Eye (tissue), 1 donor: ENCODE measurements at places on chromosomes 11 and 22.

DNA sequence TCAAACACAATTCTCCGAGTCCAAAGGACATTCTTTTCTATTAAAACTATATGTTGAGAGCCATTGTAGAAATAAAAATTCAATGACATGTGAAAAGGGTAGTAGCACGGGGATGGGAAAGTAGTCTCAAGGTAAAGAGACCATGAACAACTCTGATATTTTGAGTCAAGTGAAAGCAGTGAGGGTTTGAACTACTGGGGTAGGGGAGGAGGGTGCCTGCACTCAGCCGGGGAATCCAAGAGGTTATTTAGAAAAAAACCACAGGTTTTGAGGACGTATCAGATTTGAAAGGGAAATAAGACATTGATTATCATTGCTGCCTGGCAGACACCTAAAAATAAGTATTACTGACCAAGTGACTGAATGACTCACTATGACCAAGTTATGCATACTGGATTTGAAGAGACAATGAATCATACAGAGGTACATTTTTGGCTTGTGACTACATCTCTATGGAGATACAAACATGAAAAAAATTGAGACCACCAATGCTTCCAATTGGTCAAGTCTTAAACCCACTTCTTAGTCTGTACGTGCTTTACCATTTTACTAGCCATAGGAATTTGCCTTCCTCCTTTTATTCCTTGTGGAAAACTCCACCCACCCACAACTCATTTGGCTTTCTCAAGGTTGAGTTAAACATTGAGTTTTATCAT lies 2.2 kb upstream of the OR52H1 start:
- no peak for DNase-seq

- DNase-seq = no peak
Measured at GRCh38 chr11:8719721-8720120, 37.1 kb downstream of the RPL27A start.

GRCh38 chr22:43129426-43130425 lies 13.5 kb downstream of the MCAT start:
- no peak for DNase-seq

- no peak for DNase-seq
Measured at GRCh38 chr11:110509472-110509871, 79.7 kb downstream of the FDX1 start.

DNA sequence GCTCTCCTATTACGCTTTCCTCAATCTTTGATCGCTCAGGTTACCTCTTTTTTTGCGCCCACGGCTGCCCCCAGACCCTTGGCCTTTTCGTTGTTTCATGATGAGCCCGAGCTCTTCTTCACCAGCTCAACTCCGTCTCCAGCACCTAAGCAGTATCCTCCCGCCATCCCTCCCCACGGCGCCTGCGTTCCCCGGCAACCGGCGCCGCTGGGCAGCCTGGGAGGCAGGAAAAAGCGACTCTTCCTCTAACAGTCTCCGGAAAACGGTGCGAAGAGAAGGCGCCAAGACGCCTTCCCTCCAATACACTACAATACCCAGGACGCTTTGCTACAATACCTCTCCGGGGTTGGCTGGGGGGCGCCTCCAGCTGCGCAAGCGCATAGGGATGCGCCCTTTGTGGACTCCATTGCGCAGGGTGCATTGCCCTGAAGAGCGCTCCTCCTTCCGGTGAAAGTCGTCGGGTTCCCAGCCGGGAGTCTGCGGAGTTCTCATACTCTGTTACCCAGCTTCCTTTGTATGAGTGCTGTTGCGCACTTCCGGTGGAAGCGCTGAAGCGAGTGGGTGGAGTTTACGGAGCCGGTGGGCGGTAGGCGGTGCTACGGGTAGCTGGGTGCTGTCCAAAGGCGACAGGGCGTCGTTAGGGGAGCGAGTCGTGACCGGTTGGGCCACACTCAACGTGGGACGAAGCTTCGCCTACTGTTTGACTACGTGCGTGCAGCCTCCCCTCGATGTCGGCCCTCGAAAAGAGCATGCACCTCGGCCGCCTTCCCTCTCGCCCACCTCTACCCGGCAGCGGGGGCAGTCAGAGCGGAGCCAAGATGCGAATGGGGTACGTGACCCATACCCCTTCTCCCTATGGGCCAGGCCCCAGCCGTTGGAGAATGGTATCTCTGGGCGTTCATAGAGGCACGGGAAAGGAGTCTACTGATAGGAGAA lies at the start of the genes C2CD3 and PPME1:
Gene C2CD3, minus strand, starts transcription at position 309 of the 936 bp plus-strand sequence. Its CDS starts 210 bp downstream, at position 99.
Gene PPME1, plus strand, starts transcription at position 596 of the 936 bp plus-strand sequence. Its CDS starts 133 bp downstream, at position 729.
- DNase-seq = peak; percentile 100

- DNase-seq = no peak
Measured at GRCh38 chr22:17919276-17920144, 104.9 kb downstream of the MICAL3 start.

- DNase-seq = no peak
Measured at GRCh38 chr11:59261150-59261549, 48.4 kb upstream of the MPEG1 start.

DNA sequence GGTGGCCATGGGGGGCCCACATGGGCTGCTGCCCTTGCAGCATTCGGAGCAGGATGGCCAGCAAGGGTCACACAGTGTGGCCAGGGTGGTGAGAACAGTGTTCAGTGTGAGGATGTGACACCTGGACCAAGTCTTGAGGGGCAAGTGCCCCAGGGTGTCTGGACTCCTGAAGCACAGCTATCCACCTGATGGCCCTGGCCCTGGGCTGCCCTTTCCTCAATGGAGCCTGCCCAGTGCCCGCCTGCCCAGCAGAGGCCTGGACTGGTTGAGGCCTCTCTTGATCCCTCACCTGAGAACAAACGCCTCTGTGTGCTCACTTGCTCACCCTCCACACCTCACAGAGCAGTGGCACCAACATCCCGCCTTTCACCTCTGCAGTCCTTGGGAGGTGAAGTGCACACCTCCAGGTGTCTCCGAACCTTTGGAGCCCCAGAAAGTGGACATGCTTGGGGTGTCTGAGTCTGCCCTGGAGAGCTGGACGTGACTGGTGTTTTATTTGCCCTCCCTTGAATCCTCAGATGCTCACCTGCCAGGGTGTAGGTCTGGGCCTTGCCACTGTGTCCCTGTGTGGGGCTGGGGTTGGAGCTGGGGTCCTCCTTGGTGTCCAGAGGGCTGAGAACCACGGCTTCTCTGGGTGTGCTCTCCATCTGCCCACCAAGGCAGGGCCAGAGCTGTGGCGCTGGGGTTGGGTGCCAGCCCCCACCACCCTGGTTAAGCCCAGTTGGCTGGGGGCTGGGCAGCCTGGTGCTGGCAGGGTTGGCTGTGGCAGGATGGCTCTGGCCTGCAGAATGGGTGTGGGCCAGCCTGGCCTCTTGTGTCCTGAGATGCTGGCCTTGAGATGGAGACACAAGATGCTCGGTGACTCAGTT lies 3.8 kb upstream of the MUC2 start:
- DNase-seq = no peak

DNA sequence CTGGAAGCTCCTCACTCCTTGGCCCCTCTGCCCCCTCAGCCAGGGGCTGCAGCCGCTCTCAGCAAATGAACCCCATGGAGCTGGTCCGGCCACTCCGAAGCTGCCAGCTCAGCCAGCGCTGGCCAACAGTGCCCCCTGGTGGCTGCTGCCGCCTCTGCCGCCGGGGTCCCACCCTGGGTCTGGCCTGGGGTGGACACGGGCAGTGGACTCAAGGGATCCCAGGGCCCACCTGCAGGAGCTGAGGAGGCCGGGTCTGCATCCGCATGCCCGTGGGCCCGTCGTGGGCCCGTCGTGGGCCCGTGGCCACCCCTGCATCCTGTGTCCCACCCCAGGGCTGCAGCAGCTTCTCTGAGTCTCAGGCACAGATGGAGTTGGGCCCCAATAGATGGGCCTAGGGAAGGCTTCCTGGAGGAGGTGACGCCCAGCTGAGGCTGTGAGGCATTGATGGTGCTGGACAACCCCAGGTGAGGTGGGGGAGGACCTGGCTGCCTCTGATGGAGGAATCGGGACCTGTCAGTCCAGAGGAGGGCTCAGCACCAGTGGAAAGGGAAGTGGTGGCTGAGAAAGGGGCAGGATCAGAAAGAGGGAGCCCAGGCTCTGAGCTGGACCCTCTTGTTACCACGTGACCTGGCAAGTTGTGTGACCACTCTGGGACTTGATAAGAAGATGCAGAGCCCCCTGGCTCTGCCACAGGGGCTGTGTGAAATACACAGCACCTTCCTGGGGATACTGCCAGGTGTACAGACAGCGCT lies 522.3 kb downstream of the BRD1 start:
- peak; percentile 88 for DNase-seq

DNA sequence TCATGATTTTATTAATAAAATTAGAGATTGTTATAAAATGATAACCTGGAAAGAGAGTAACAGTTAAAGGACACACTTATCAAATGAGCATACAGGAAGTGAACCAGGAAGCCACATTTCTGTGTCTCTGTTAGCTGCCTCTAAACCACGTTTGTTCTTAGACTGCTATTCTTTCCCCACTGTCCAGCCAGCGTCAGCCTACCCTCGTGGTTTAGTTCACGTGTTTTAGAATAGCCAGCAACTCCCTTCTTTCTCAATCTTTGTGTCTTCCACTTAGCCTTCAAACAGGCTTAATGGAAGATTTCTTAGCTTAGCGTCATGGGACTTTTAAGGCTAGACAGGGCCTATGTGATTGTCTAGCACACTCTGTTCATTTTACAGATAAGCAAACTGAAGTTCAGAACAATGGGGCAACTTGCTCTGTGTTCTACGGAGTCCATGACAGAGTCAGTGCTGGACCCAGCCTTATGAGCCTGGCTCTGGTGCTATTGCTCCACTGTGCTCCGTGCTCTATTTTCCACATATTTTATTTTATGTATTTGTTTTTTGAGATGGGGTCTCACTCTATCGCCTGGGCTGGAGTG lies 27.2 kb downstream of the GRAMD1B start:
- no peak for DNase-seq

DNA sequence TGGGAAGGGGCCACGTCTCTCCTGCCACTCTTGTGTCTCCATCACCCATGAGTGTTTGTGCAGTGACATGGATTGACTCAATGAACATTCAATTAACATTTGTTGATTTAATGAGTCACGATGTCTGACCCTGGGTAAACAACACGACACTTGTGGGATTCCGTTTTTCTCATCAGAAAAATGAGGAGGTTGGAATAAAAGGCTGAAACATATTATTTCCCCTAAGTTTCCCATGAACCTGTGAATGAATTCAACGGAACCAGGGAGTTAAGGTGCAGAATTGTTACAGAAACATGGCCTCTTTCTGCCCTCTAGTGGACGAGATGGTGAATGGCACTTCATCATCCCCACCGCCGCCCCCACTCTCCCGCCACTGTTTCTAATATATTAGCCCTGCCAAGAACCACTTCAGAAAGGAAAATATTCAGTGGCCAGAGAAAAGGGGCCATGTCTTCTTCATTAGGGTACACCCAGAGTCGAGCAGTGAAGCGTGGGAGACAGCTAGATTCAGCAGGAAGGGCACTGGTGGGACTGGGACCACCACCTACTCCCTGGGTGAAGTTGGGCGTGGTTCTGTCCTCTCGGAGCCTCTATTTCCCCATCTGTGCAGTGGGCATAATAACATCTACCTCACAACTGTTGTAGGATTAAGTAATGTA lies 46.3 kb upstream of the SYT13 start:
- peak; percentile 86 for DNase-seq

DNA sequence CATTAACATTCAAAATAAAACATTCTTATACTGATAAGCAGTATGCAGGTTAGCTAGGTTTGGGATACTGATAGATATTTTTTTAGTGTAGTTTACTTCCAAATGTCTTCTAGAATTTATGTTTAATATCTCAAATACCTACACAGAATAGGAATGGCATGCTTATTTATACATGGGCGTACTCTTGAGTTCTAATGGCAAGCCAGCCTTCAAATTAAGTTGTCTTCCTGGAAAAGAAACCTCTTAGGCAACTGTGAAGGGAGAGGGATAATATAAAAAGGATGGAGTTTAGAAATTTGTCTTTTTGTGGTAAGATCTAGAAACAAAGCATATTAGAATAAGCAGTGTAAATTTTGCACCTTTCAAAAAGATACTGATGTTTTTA lies 65.4 kb downstream of the MTMR3 start:
- DNase-seq = no peak

DNA sequence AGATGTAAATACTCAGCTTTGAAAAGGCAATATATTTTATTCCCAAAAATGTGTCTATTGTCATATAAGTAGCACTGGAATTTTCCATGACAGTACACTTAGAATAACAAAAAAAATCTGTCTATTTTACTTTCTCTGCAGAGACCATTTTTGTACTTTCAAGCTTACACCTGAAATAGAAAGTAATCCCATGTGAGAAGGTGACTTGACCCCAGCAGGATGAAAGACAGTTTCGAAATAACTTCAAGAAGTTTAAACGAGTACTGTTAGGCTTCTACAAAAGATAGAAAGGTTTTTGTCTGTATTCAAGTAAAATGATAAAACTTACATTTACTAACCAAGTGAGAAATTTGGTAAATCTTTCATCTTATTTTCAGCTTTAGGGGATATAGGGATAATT lies 259.9 kb upstream of the CTSC start:
- DNase-seq = no peak

- DNase-seq = no peak
Measured at GRCh38 chr11:117601006-117601708, 195.9 kb downstream of the DSCAML1 start.

GRCh38 chr11:123924027-123924426 lies 15.4 kb upstream of the OR4D5 start:
- no peak for DNase-seq

DNA sequence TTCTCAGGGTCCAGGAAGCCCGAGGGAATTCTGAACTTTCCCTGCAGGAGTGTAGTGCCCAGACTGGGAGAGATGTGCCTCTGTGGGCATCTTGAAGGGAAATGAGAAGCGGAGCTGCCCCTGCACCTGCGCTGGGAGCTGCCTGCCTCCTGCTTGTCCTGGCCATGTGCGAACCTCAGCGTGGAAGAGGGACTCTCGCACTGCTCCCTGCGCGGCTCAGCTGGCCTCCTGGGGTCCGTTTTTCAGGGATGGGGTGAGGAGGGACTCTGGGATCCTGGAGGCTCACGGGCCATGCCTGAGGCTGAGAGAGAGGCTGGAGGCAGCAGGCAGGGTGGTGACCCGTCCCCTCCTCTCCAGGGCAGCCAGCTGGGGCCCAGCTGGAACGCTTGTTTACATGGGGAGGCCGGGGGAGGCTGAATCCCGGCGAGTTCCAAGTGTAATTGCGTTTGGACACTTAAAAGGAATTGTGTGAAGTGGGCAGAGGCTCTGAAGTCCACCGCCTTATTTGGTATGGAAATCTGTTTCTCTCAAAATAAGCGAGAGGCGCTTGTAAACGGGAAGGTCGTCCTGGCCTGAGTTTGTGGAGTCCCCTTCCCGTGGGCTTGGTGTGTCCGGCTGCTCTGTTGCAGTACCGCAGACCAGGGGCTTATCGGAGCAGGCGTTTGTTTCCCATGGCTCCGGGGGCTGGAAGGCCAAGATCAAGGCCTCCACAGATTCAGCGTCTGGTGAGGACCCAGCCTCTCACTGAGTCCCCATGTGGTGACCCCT lies 1.2 kb upstream of the MRGPRF start:
- peak; percentile 76 for DNase-seq
